ENCODE measurements at places on chromosomes 13 and 19. TPM values are rescaled to one million over a fixed set of nuclear protein-coding genes. Genes with fewer than 3 reads are reported as not detected.

- DNase-seq: no peak
These were observed at the start of gene ZFR2 for GRCh38 chr19:3868770-3869456. Gene ZFR2 (minus strand): TSS chr19:3869038. CDS start chr19:3869017, 21 bp downstream.

Gene ZNF667
- 1.3 TPM for total RNA-seq

GRCh38 chr13:53144826-53145225, 116.2 kb downstream of the OLFM4 start:
- no peak for DNase-seq

- peak; percentile 13 for DNase-seq
These were observed 5.3 kb downstream of the POLR2E start for GRCh38 chr19:1089891-1090290.

- no peak for DNase-seq
These were observed 46.3 kb downstream of the MTMR6 start for GRCh38 chr13:25241007-25241406.

Gene HNRNPA1L2
- total RNA-seq: 3.1 TPM

GRCh38 chr19:4547303-4548237, 7.7 kb upstream of the LRG1 start:
- no peak for DNase-seq

Gene UBL5
- 366 TPM for total RNA-seq

Gene PINLYP
- 9.0 TPM for total RNA-seq

Gene CBY2
- not detected for total RNA-seq

Gene AKAP8L
- 70.9 TPM for total RNA-seq

Data from activated naive CD4-positive, alpha-beta T cell treated with anti-CD3 and anti-CD28 coated beads, Interleukin-2, amount 50 U/mL, for 72 hours (primary cell).